Thymus (tissue), 14 donors: ENCODE measurements at places on chromosomes 13 and 19. TPM values are rescaled to one million over a fixed set of nuclear protein-coding genes. Genes with fewer than 3 reads are reported as not detected.

GRCh38 chr13:32409561-32410421, 18.1 kb downstream of the N4BP2L1 start:
- DNase-seq: no peak

DNA sequence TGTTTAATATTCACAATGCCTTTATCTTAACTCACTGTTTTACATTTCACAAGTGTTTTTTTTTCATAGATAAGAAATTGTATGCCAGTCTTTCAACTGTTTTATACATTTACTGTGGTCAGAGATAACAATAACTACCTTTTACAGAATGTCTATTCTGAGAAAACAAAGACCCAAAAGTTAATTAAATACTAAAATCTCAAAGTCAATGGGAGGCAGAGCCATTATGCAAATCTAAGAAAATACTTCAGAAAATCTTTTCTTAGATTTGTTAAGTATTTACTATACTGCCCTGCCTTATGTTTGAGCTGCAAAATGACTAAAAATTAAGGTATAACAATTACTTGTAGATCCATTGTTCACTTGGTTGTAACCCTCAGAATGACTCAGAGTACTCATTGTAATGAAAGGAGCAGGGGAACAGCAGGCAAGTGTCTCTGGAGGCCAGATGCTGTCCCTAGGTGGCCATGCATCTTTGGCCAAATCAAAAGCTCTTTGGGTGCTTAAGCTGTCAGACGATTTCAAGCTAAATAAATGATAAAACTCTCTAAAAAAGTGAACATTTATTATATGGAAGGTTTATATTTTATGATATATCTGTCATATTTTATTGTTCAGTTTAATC, 770.1 kb upstream of the PCDH20 start:
- DNase-seq: no peak

GRCh38 chr13:42275506-42275905, 3.6 kb downstream of the AKAP11 start:
- DNase-seq: no peak

DNA sequence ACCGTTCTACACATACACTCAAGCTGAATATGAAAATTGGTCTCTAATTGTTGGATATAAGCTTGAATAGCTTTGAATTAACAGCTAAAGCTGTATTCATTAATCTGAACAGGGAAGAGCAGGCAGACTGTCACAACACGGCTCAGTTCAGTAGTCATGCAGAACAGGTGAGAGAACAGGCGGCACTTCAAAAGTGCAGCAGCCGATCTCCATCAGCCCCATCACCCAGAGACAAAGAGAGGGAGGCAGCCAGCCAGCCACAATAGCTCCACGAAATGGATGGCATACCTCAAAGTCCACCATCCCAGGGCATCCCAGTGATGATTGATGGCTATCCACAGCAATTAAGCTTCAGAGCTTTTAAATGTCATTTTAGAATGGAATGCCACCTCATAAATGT, 419.2 kb downstream of the OLFM4 start:
- DNase-seq: no peak

GRCh38 chr13:69580255-69580654, 527.4 kb upstream of the ATXN8OS start:
- DNase-seq: no peak

- no peak for DNase-seq
Measured at GRCh38 chr19:56104423-56104822, 16.7 kb downstream of the ZNF787 start.

- peak; percentile 68 for DNase-seq
Measured at GRCh38 chr13:32019612-32020233, 11.9 kb upstream of the FRY start.

- no peak for DNase-seq
Measured at GRCh38 chr13:34730961-34731360, 211.1 kb upstream of the NBEA start.

DNA sequence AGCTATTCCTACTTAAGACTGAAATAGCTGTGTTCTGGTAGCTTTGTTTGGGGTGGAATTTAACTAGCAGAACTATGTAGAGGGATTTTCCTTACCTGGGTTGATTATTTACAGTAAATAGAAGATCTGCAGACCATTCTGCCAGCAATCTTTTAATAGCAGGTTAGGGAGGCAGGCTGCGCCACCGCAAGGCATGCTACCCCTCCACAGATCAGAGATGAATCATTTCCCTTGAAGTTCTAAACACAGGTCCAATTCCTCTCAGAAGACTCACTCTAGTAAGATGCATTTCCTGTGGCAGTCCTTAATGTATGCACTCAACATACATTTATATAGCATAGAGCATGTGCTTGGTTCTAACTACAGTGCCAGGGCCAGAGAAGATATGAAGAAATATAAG, 109.0 kb downstream of the TNFRSF19 start:
- DNase-seq: no peak

The U2AF2 gene
- 137 TPM for total RNA-seq

GRCh38 chr19:41746593-41747227, 8.6 kb upstream of the CEACAM6 start:
- no peak for DNase-seq

The ACP5 gene
- 34.4 TPM for total RNA-seq

- no peak for DNase-seq
Measured at GRCh38 chr19:6392221-6393073, 517 bp downstream of the GTF2F1 start.

DNA sequence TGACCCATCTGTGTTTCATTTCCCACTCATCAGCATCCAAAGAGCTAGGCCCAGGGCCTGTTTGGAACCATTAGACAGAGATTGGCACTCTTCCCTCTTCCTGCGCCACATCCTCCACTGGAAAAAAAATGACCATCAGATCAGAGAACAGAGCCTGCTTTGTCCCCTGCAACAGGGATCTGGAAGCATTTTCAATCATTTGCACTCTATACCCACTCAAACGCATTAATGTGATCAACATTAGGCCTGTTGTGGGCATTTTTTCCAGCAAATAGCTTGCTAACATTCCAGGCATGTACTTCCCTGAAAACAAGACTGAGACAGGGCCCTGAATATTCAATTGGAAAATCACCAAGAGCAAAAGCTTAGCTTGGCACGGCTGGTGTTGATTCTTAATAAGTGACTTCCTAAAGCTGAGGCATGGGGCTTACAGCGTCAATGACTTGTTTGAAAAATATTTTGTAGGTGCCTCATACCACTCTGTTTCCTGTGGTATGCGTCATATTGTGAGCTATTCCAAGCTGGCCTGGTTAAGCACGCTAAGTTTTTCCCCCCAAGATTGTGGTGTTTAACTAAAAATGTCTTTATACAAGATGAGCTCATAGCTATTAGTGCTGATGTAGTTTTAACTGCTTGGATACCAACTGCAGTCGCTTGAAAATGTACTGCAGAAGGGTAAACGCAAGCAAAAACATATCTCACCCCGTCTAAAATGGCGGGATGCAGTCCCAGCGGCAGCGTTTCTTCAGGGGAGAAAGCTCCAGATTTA, 404.4 kb downstream of the SPRY2 start:
- no peak for DNase-seq

The TEAD2 gene
- total RNA-seq: 4.1 TPM

The MBD3L2 gene
- total RNA-seq: 0.09 TPM

GRCh38 chr13:21957833-21958232, 287.0 kb downstream of the FGF9 start:
- DNase-seq: no peak

The RYR1 gene
- 1.1 TPM for total RNA-seq

DNA sequence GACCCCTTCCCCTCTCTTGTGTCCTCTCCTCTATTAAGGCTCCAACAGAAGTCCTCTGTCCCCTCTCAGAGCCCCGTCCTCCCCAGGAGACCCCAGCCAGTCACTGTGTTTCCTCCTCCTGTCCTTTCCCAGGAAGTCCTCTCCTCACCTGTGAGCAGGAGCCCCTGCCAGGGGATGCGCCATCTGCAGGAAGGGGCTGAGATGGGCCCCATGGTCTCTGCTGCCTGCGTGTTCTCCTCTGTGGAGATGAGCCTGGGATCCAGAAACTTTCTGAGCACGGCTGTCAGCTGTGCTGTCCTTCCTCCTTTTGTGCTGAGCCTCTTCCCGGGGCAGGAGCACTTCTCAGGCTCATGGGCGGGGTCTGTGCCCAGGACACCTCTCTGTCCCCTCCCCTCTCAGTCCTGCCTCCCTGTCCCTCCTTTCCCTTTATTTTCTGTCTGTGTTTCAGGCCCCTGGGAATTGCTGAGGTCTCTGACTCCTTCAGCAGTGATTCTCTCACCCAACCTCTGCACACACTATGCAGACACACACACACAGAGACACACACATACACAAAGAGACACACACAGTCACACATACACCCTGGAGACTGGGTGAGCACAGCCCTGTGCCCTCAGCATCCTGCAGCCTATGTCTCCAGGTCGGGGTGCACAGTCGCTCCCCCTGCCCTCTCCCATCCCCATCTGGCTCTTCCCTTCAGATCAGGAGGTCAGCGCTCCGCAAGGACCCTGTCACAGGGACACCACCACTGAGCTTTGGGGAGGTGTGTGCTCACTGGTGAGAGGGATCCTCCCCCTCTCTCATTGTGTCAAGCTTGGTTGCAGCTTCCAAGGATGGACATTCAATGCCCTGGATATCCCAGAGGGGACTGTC, at the start of gene CEACAM8:
Gene CEACAM8 (minus strand): TSS at position 308 of the 873 bp plus-strand sequence. CDS start 96 bp downstream, at position 212.
- no peak for DNase-seq

The ZNF154 gene
- 10.5 TPM for total RNA-seq

The TBXA2R gene
- total RNA-seq: 0.28 TPM

GRCh38 chr19:12801466-12802266, at the start of the genes PRDX2 and THSD8:
Gene PRDX2 (minus strand): TSS chr19:12801800. CDS start chr19:12801261, 539 bp downstream.
Gene THSD8 (plus strand): TSS chr19:12802069. CDS start chr19:12802072, 3 bp downstream.
- peak; percentile 76 for DNase-seq

The CEACAM1 gene
- 1.3 TPM for total RNA-seq

GRCh38 chr19:38155453-38155852, 68.6 kb downstream of the DPF1 start:
- DNase-seq: no peak
